Kidney capillary endothelial cell (primary cell): ENCODE measurements at places on chromosomes 4 and X.

- no peak for DNase-seq
These were observed 10.0 kb upstream of the ANXA10 start for GRCh38 chr4:168082379-168082778.

DNA sequence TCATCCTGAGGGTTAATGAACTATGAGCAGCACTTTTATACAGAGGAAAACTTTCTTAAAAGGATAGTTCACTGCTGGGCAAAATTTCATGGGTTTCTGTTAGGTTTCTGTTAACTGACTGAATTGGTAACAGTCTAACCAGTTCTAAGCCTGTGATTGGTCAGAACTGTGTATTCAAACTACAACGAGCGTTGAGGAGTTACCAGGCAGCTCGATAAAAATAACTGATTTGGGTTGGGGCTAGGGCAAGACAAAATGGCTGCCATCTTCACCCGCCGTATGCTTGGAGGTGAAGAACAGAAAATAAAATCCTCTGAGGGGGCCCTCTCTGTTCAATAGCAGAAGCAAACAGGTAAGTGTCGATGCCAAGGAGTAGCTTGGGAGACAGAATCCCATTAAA, 22.0 kb downstream of the FAM133A start:
- DNase-seq = no peak

GRCh38 chrX:49704691-49705404, 9.1 kb upstream of the PAGE1 start:
- DNase-seq = no peak

GRCh38 chr4:26372525-26373172, 51.8 kb downstream of the RBPJ start:
- peak; percentile 60 for DNase-seq

- DNase-seq = no peak
These were observed 142.4 kb upstream of the ANKRD50 start for GRCh38 chr4:124854968-124855367.

- no peak for DNase-seq
These were observed 24.2 kb downstream of the NELFA start for GRCh38 chr4:1984406-1985191.

GRCh38 chr4:101163936-101164335, 183.4 kb downstream of the PPP3CA start:
- DNase-seq = no peak

DNA sequence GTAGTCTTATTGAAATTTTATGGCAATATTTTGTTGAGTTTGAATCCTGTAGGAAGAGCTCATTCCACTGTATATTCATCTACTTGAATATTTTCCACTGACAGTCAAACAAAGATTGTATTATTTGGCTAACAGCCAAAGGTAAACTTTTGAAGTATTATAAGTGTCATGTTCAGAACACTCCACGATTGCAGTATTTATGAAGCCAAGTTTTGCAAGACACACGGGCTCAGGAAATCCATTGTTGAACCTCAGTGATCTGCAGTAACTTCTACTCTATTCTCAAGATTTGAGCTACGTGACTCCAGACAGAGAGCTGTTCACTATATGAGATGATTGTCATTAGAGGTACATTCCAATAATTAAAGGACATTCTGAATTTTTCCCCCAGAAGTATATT, 302.7 kb upstream of the ADGRL3 start:
- no peak for DNase-seq

- no peak for DNase-seq
These were observed 5.0 kb downstream of the FBXO8 start for GRCh38 chr4:174278467-174278866.

DNA sequence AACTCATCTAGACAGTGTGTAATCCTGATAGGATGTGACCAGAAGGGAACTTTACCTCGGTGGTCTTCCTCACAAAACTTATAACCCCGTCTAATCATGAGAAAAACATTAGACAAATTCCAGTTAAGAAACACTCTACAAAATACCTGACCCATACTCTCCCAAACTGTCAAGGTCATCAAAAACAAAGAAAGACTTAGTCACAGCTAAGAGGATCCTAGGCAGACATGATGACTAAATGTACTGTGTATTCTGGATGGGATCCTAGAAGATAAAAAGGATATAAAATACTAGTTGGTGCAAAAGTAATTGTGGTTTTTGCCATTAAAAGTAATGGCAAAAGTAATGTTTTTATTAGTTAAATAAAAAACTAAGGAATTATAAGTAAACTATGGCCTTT, 81.6 kb downstream of the DTHD1 start:
- DNase-seq = no peak

DNA sequence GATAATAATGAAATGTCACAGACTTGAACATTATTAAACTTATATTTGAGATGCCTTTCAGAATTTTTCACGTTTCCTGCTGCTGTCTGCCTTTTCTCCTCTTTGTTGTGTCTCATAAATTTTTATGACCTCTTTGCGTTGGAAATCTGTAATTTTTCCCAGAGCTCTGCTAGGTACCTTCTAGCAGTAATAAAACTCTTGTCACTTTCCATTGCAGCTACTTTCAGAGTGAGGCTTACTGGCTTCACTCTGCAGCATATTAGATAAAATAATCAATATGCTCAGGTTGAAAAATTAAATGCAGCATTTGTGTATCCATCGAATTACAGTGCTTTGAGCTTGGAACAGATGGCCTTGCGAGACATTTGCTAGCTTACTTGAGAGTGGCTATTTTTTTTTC, 689.0 kb downstream of the GRID2 start:
- DNase-seq = no peak

DNA sequence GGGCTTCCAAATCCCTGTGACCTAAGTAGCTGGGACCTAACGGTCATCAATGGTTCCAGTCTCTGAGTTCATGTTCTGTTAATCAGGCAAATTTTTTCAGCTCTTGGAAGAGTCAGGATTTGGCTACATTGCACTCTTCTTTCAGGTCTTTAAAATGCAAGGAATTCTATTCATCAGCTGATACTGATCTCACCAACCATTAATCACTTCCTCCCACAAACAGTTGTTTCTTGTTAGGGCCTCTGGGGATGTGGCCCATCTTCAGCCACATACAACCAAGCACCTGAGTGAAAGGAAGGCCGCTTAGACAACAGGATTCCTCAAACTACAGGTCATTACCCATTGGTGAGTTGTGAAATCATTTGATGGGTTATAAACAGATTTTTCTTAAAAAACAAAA, 71.7 kb downstream of the FANCB start:
- DNase-seq = peak; percentile 0

DNA sequence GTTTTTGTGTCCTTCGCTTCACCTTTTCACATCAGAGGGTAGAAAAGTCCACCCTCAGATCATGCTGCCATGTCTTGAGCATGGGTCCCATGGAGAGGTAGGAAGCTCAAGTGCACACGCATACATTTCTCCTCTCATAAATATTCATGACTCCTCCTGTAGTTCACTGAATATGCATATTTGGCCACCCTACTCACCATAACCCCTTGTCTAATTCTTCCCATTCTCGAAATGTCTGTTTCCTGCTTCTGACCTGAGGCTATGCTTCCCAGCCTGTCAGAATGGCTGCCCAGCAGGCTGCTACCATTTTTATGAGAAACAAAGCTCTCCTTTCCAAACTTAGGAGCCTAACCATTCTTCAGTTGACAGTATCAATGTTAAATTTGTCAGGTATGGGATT, 86.5 kb downstream of the ADRA2C start:
- DNase-seq = no peak

GRCh38 chrX:13452283-13452682, 117.1 kb upstream of the EGFL6 start:
- DNase-seq = no peak

DNA sequence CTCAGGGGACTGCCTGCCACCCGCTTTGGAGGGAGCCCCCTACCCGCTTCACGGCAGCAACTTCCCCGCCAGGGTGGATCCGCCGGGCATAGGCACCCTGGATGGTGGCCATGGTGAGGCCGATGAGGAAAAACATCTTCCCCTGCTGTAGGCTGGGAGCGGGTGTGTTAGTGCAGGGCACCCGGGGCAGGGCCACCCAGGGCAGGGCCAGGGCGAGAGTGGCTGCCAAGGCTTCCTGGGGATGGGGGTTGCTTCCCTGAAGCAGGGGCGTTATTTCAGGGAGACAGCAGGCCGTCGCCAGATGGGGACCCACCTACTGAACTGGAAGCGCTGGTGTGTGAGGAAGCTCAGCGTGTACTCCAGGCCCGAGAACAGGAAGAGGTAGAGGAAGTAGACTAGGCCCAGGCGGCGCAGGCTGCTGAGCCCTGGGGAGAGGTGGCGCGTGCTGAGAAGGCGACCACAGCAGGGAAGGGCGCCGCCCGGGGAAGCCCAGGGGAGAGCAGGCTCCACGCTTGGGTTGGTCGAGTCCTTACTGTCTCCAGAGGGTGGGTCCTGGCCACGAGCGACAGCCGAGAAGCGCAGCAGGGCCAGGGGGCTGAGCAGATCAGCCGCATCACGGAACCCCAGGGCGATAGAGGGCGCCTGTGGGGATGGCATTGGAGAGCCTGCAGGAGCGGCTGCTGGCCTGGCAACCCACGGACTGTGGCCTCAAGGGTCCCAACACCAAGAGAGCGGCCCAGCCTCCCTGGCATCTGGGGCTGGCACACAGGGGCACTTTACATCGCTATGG, 31.5 kb downstream of the NOP14 start:
- peak; percentile 74 for DNase-seq

DNA sequence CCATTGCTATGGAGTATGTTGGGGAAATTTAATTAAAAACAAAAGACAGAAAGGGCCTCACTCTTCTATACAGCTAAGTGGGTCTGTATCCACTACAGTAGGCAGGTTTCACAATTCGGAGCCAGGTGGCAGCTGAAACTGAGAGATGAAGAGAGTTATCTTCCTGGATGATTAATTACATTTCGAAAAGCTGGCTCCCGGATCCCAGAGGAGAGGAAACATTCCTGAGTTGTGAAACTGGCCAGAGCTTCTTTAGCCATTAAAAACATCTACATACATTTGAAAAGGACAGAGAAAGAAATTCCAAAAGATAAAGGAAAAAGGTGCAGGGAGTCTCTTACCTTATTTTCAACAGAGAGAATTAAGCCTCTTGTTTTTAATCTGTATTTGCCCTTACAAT, 15.5 kb upstream of the PDZD4 start:
- no peak for DNase-seq

GRCh38 chr4:189597341-189597740, 343.3 kb upstream of the FRG1 start:
- no peak for DNase-seq

DNA sequence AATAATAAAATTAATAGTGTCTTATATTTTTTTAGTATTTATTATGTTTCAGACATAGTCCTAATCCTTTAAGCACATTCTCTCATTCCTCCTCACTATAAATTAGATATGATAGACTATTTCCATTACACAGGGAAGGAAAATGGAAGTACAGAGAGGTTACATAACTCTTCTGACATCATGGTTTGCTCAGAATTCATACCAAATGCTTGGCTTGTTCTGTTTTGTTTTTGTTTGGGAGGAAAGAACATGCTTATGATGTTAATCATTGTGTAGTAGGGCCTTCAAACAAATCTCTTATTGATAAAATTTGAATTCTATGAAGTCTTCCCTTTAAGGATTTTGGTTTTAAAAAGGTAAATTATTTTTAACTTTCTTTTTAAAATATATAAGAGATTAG, 59.5 kb downstream of the RXFP1 start:
- DNase-seq = no peak

DNA sequence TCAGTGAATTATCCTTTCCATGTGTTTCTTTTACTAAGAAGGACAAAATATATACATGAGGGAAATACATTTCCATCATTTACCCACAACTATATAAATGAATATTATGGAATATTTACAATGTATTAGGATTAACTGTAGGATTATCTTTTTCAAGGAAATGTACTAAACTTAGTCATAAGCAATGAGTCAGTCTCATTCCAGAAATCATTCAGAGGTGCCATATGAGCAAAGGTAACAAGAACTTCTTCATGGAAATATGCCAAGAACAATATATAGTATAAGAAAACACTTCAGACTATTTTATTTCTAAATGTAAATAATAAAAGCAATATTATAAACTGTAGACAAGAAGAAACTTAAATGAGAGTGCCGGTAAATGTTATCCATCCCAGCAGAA, 67.1 kb downstream of the USP38 start:
- DNase-seq = peak; percentile 30

- DNase-seq = no peak
These were observed 370.6 kb upstream of the RPS6KA3 start for GRCh38 chrX:20637351-20637750.

- DNase-seq = no peak
These were observed 291.7 kb downstream of the GBA3 start for GRCh38 chr4:22984390-22984789.

DNA sequence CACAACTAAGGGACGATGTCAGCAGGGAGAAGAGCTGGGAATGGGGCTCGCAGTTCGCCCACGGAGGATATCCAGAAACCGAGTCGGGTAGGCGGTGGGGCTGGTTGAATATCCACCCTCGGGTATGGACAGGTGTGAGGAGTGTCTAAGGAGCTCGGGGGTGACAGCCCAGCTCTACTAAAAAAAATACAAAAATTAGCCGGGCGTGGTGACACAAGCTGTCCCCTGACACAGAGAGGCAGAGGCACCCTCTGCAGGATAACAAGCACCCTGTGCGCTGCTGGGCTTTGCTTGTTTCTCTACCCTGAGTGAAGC, 12.2 kb upstream of the ASMTL start:
- no peak for DNase-seq

DNA sequence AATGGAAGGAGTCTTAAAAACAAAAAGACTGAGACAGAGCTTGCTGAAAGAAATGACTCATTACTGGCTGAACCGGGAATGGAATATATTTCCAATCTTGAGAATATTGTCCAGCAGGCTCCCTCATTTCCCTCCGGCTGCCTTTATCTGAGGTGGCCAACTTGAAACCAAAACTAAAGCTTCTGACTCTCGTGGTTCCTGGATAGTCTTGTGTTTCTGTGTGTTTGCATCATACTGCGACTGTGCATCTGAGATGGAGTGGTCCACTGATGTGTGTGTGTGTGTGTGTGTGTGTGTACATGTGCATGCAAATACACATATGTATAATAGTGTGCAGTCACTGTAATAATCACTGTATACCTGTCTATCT, 145.6 kb upstream of the SCML1 start:
- peak; percentile 18 for DNase-seq

GRCh38 chr4:17941731-17942130, 79.8 kb downstream of the LCORL start:
- DNase-seq = peak; percentile 21

DNA sequence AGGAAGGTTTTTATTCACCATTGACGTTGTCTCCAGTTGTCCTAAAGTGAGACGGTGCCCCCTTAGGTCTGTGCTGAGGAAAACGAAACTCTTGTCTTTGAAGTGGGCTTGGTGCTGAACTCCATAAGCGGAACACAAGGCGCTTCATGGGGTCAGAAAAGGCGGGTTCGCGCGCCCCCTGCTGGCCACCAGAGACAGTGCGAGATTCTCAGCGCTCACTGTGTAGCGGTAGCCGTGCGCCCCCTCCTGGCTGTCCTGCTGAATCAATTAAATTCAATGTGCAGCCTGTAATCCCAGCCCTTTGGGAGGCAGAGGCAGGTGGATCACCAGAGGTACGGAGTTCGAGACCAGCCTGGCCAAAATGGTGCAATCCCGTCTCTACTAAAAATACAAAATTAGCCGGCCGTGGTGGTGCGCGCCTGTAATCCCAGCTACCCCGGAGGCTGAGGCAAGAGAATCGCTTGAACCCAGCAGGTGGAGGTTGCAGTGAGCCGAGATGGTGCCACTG, 64.1 kb downstream of the RLIM start:
- DNase-seq = peak; percentile 57
